AG10803 (cell line): ENCODE measurements at places on chromosomes 5 and 9.
A peak's percentile ranks its signal among the peaks of the same experiment; 100 is the strongest.

GRCh38 chr9:69191231-69191630 is 17.2 kb downstream of the TJP2 start:
- no peak for DNase-seq

GRCh38 chr5:75167345-75167744 is 69.3 kb downstream of the ANKRD31 start:
- peak; percentile 2 for DNase-seq

- DNase-seq: no peak
These were observed 62.7 kb downstream of the SEMA4D start for GRCh38 chr9:89435071-89435823.

- DNase-seq: no peak
These were observed 15.8 kb downstream of the GZMK start for GRCh38 chr5:55039843-55040242.

DNA sequence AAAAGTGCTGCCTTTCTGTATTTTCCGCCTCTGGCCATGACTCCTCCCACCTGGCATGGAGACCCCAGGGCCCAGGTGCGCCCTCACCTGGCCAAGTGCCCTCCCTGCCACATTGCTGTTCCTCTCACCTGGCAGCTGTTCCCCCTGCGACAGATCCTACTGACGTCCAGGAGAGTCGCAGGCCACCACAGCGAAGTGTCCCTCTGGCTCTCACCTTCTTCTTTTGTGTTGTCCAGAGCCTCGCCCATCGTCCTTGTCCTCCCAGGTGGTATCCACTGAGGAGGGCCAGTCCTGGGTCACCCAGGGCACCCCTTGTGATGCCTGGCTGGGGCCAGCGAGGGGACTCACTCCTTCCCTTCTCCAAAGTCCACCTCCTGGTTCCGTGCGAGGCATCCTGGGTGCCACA is 2.6 kb downstream of the NKD2 start:
- no peak for DNase-seq

- no peak for DNase-seq
These were observed 595.1 kb upstream of the PTGER4 start for GRCh38 chr5:40084614-40085013.

- no peak for DNase-seq
These were observed 8.6 kb upstream of the RAPGEF1 start for GRCh38 chr9:131748411-131748955.

GRCh38 chr5:167378894-167379723 is 912.3 kb upstream of the WWC1 start:
- DNase-seq: no peak

GRCh38 chr9:76600007-76600615 is 141.1 kb downstream of the GCNT1 start:
- no peak for DNase-seq

DNA sequence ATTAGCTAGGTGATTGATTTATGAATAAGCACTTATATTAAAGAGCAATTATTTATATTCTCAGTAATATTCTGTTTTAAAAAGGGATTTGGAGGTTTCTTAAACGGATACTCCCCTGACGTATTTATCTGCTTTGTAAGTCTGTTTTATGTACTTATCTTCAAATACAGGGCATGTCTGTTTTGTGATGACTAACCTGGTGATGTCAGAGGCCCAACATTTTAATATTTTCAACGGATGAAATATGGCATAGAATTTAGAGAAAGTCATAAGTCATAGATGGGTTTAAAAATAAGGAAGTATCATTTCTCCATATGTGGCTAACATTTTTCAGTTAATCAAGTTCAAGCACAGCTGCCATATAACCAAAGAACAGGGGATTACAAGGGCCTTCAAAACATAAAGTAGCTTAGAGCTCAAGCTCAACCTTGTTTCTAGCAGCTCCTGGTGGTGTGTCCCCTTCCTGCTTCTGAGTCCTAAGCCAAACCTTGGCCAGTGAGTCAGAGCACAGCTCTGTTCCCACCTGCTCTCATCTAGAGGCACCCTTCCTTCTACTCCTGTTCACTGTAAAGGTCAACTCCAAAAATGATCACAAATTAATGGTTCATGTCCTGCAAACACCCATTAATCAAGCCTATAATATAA is 131.4 kb downstream of the OXCT1 start:
- DNase-seq: no peak
